ENCODE measurements at places on chromosomes 5 and 9.

DNA sequence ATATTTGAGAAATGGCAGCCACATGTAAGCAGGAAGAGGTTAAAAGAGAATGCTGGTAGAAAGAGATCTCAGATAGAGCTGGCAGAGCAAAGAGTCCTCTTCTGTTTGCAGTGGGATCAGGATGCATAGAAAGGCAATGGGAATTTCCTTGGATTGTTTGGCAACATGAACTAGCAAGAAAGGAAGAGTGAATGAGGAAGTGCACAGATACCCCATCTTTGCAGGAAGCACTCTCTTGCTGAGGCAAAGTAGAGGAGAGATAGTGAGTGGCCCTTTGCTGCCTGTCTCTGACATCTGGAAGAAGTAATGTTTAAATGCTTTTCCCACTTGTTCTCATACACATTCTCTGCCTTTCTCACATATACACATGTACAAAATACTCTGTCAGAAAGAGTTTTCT, 14.5 kb downstream of the FKTN start:
- no peak for DNase-seq

DNA sequence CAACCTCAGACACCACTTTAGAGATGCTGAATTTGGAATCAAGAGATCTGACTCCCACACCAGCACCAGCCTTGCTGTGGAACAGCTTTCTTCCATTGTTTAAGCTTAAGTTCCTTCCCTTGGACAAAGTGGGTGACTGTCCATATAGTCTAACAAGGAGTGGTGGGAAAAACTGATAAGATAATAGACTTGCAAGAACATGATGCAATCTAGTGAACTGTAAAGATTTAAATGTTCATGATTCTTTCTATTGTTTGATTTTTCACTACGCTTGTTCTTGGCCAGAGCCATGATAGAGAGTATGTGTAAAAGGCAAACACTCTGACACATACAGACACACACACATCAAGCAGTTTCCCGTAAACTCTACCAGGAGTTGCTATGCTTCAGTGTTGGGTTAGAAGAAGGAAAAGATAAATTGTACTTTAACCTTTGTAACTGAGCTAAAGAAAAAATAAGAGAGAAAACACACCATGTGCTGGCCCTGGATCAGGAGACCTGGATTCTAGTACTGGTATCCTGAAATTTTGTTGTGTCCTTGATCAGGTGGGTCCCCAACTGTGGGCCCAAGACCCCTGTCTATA, 94.3 kb downstream of the PAPPA start:
- DNase-seq: no peak

DNA sequence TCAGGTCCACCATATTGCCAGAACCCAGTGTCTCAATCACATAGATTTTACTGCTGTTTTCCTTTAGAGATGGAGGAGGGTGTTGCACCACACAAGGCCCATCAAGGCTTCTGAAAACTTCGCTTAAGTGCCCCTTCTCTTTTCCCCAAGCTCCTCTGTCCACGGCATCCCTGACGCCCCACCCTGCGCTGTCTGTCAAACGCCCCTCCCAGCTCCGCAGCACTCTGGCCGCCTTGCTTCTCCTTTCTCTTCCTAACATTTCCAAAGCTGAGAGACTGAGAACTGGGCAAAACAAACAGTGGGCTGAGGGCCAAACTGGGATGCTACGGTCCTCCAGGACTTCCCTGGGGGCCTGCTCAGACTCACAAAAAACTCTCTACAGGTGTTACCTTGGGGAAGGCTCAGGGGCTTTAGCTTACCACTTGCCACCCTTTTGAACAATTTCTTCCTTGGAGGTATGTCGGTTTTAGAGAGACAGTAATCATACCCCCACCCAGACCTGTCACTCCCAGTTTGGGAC, 28.3 kb upstream of the ERGIC1 start:
- DNase-seq: no peak

GRCh38 chr5:154220625-154221024, 30.1 kb downstream of the GALNT10 start:
- DNase-seq: no peak

DNA sequence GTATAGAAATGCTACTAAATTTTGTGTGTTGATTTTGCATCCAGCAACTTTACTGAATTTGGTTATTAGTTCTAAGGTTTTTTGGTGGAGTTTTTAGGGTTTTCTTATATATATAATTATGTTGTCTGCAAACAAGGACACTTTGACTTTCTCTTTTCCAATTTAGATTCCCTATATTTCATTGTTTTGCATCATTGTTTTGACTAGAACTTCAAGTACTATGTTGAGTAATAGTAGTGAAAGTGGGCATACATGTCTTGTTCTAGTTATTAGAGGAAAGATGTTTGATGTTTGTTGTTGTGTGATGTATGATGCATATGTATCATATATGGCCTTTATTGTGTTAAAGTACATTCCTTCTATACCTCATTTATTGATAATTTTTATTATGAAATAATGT, 362.3 kb upstream of the PRR16 start:
- no peak for DNase-seq

GRCh38 chr5:61641748-61642565, 309.9 kb downstream of the ZSWIM6 start:
- no peak for DNase-seq

DNA sequence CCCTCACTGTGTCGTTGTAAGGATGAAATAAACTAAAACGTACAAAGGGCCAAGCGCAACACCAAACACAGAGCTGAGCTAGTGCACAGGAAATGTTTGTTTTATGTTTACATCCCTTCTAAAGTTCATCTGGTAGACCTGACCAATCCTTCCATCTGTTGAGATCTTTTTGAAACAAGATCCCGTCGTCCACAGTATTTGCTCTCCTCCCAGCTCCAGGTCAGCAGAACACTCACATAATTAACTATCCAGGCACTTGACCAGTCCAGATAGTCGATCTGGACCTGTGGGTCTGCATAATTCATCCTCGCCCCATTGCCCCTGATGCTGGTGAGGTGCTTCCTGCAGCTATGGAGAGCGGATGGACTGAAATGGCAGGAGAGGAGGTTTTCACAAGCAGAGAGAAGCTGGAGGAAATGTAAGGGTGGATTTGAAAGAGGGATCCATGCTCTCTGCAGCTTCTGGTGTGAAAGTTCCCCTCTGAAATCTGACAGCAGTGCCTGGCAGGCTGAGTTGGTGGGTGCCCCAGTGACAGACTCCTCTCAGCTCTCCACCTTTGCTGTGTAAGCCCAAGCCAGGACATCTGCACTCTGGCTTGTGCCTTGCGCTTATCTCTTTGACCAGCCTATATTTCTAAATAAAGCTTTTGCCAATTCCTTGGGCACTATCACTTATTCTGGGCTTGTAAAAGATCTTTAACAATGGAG, 102.4 kb downstream of the TTLL11 start:
- no peak for DNase-seq

- DNase-seq: no peak
Measured at GRCh38 chr5:133364936-133365707, 247.2 kb downstream of the FSTL4 start.

DNA sequence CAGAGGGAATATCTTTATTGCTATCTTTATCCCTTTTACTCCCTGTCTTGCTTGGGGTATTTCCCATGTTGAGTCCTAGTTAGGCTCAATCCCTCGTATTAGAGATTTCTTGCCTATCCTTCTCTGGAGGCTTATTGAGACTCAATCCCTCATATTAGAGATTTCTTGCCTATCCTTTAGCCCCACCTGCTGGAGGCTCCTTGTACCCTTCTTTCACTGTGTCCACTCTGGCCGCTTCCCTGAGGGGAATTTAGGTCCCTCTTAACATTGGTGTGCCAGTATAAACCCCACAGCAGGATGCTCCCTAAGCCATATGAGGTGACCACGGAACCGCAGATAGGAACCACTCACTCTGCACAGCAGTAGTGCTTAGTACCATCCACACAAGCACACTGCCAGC, 110.7 kb upstream of the MAMDC2 start:
- no peak for DNase-seq

- no peak for DNase-seq
Measured at GRCh38 chr9:18143073-18143745, 330.7 kb upstream of the ADAMTSL1 start.

GRCh38 chr9:21968331-21969010, 25.7 kb downstream of the CDKN2A start:
- DNase-seq: no peak
